ENCODE measurements at places on chromosomes 5 and 9. TPM values are rescaled to one million over a fixed set of nuclear protein-coding genes. Genes with fewer than 3 reads are reported as not detected.

DNA sequence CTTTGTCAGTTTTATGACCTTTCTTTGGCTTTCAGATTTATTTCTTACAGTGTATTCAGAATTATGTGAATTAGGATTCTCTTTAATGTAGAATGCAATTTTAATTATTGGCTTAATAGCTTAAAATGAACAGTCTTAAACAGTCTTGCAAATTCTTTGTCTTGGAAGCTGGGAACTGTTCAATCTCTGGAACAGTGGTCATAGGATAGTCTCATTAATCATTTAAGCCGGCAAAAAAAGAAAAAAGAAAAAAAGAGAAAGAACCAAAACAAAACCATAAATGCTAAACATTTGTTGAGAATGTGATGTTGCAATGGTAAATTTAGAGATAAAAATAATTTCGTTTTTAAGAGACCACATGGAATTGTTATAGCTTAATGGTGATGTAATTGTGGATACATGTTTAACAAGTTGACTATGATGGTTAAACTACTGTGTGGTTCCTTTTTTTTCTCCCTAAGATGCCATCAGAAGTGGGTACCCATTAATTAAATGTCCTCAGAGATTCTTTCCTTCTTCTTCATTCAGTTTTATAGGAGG is 61.6 kb downstream of the NNT start:
- DNase-seq = no peak

DNA sequence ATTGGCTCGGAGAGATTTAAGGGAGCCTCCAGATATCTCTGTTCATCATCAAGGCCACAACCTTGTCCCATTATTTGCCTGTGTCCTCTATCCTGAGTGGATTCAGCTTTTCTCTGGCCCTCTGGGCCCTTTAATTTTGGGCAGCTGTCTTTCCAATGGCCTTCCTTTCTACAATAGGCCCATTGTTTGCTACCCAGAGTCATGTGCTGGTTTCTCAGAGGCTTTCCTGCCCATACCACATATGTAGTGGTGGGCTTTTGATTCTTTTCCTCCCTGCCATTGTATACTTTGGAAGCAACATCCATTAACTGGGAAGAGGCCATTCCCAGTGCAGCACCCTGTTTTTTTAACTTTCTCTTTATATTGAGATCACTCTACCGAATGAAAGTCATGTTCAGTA is 233.9 kb upstream of the SGCD start:
- DNase-seq = no peak

DNA sequence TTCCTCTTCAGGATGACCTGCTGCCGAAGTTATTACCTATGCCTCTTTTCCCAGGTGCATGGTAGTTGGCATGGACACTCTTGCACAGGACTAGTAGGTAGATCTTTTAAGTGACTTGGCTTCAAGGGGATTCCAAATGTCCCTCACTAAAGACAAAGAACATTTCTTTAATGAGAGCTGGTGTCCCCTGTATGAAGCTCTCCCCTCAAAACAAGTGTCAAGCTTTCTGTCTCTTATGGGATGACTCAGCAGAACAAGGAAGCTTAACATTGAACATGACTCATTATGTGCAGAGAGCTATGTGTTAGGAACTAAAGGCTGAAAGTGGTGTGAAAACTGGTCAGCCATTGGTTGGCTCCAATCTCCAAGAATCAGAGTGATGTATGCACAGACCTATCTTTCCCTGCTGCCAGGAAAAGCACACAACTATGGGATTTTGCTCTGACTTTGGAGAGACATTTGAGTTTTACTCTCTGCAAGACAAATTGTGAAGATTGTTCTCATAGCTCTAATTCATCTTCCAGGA is 120.5 kb downstream of the PRDM6 start:
- no peak for DNase-seq

- no peak for DNase-seq
Measured at GRCh38 chr5:143132739-143133138, 270.7 kb downstream of the NR3C1 start.

- DNase-seq = no peak
Measured at GRCh38 chr9:111831371-111832108, 36.8 kb upstream of the SHOC1 start.

DNA sequence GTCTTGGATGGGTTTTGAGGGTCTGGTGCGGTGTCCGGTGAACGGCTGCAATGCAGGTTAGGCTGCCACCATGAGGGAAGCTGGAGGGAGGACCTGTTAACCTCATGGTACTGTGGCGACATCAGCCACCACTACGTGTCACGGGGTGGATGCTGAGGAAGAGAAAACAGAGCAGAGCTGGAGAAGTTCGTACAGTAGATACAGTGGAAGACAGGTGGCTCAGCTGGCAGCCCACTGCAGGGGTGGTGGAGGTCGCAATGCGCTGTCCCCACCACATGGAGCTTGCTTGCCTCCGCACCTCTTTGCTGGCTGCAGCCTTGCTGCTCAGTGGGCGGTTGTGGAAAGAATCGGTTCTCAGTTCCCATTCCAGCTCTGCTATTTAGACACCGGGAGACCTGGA is 2.8 kb downstream of the DCANP1 start:
- no peak for DNase-seq

DNA sequence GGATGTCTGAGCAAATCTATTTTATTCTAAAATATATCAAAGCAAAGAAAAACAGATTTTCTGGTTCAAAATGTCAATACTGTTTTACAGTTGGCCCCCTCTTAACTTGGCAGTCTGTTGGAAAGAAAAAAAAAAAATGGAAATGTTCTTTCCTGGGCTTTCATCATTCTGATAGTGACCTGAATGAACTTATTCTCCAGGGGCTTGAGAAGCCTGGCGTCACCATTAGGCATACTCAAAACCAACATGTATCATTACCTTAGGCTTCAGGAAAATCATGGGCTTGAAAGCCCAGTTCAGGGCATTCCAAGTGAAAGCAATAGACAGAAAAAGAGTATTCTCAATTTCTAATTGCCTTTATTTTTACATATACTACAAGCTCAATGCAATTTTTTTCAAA is 283.7 kb upstream of the PUM3 start:
- DNase-seq = no peak

- DNase-seq = no peak
Measured at GRCh38 chr5:154627698-154628678, 127.2 kb upstream of the LARP1 start.

DNA sequence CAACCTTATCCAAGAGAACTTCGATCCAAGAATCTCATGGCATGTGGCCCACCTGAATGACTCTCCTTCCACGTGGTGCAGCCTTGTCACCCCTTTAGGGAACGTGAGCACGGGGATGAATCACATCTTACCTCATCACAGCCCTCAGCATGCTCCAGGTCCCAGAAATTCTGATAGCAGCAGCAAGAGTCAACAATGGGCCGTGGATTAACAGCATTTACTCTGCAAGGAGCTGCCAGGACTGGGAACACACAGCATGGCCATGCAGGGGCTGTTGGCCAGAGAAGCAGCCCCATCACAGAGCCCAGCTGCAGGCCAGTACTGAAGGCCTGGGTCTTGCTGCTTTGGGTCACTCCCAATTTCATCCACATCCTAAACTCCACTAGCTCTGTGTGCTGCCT is 150.4 kb downstream of the C5orf15 start:
- DNase-seq = peak; percentile 52

- no peak for DNase-seq
Measured at GRCh38 chr5:163177971-163178370, 259.4 kb upstream of the CCNG1 start.

- DNase-seq = no peak
Measured at GRCh38 chr9:128636024-128636390, 20.6 kb downstream of the DYNC2I2 start.

GRCh38 chr9:90107040-90107725 is 502.4 kb downstream of the GADD45G start:
- DNase-seq = peak; percentile 65

DNA sequence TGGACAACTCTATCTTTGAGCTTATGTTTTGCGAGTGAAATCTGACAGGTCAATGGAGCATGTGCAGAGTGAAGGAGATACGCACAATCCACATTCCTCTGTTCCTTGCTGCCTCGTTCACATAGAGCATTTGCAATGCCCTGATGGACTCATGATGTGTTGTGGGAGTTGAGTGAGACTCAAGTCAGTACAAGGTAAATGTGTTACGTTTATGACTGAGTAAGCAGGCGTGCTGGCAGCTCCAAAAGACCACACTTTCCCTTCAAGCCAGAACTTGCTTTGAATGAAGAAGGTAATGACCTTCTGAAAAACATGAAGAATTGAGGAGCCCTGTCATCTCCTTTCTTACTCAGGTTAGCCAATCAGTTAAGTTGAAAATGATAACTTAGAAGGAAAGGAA is 477.8 kb downstream of the CTNND2 start:
- DNase-seq = no peak

GRCh38 chr5:149015561-149015960 is 47.3 kb downstream of the SH3TC2 start:
- DNase-seq = no peak

- DNase-seq = no peak
Measured at GRCh38 chr9:109437286-109437685, 60.8 kb downstream of the PTPN3 start.

- no peak for DNase-seq
Measured at GRCh38 chr9:6055216-6055615, 39.8 kb upstream of the RANBP6 start.

GRCh38 chr5:76438025-76438424 is 34.9 kb downstream of the IQGAP2 start:
- no peak for DNase-seq

DNA sequence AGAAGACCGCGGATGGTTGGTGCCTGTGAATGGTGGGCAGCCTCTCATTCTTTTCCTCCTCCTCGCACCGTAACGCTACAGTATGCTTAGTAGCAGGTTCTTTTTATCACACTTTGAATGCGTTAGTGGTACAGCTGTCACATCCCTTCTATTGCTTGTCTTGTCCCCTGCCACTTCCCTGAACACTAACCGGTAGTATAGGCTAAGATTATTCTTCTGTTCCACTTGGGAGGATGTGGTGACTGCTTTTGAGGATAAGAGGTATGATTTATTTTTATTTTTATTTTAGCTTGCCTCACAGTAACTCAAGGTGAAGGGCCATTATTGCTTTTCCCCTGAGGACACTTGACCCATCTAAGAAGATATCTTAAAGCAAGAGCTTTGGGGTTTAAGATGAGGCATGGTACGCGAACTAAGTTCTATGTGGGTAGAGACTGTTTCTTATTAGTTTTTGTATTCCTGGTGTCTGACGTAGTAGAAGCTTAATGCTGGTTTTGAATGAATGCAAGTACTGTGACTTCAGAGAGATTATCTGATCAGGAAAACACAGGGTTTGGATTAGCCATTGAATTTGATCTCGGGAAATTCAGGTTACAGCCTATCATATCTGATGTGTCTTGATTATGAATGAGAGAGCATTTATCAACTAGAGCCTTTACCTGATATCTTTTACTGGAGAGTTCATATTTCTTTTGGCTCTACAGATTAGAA is 951 bp downstream of the UNC13B start:
- no peak for DNase-seq

DNA sequence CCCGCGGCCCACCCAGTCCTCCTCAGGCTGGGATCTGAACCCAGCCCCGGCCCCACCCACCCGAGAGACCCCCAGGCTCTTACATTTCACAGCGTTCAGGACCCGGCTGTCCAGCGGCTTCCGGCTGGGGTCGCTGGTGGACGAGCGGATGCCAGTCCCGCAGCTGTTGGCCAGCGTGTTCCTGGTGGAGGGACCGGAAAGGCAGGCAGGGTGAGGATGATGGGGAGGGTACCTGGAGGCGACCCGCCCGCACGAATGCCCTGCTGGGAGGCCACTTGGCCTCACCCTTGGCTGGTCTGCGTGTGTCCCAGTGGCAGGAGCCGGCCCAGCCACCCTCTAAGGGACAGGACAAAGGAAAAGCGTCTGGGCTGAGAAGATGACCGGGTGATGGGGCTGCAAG is 51.9 kb upstream of the UBAC1 start:
- no peak for DNase-seq

DNA sequence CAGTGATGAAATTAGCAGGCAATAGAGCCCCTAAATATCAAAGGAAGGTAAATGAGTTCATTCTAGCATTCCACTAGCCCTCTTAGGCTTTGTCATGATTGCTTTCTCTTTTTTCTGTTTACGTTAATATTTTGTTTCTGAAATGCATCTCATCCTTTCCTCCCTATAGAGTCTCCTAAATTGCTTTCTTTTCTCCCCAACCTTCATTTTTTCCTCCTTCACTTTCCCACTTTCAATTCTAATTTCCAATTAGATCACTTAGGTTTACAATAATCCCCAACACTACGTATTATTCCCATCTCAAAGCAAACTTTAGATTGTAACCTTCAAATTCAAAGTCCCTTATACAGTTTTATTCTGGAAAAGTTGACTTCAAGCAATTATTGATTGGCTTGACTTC is 559.3 kb downstream of the RAB3C start:
- no peak for DNase-seq

GRCh38 chr5:17455942-17456341 is 42.1 kb upstream of the TAF11L2 start:
- DNase-seq = no peak

DNA sequence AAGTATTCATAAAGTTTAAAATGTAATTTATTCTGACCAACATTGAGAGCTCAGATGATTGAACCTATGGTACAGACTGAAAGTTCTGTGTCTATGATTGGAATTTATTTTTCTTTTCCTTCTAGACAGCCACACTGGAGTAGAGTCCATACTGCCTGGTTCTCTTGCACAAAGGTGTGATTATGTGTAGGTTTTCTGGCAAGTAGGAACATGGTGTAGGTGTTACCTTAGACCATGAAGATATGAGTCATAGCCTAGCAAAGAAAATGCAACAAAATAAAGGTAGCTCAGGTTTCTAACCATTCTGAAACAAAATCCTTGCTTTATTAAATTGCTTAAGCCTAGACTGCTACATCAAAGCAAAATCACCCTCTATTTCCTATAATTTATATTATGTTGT is 143.4 kb downstream of the CDH12 start:
- no peak for DNase-seq

GRCh38 chr5:11973469-11973868 is 69.2 kb upstream of the CTNND2 start:
- DNase-seq = no peak

DNA sequence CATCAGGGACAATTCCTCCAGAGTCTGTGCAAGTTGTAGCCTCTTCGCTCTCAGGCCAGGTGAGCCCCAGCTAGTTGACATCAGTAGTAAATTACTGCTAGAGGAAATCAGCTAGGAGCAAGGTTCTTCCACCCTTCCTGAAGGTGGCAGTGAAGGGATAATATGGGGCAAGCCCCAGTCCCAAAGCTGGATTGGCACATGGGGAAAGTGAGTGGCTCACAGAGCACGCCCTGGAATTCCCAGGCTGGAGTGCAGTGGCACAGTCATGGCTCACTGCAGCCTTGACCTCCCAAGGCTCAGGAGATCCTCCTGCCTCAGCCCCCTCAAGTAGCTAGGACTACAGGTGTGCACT is 82.1 kb downstream of the CYFIP2 start:
- no peak for DNase-seq

PLK2 gene
- 161 TPM for total RNA-seq

CDK5RAP2 gene
- 33.5 TPM for total RNA-seq

CD14 gene
- total RNA-seq = 0.51 TPM

PRKACG gene
- total RNA-seq = not detected

RGS7BP gene
- 2.3 TPM for total RNA-seq

SEMA5A gene
- total RNA-seq = 9.9 TPM

LCN1 gene
- total RNA-seq = not detected

CD72 gene
- total RNA-seq = not detected

TOR4A gene
- total RNA-seq = 11.8 TPM

LCN12 gene
- total RNA-seq = not detected

FOXD1 gene
- 0.28 TPM for total RNA-seq

ZNG1F gene
- total RNA-seq = 20.3 TPM

IFNE gene
- total RNA-seq = not detected

AP3S1 gene
- total RNA-seq = 75.1 TPM

CCL27 gene
- not detected for total RNA-seq

RNF183 gene
- total RNA-seq = not detected

HAPLN1 gene
- total RNA-seq = not detected

STPG3 gene
- total RNA-seq = not detected

IRGM gene
- total RNA-seq = 0.48 TPM

CCDC152 gene
- 3.9 TPM for total RNA-seq

PSAT1 gene
- 1.6 TPM for total RNA-seq

Data from uterus (tissue), 4 donors.